ENCODE measurements at places on chromosomes 11 and 22. TPM values are rescaled to one million over a fixed set of nuclear protein-coding genes. Genes with fewer than 3 reads are reported as not detected.

DNA sequence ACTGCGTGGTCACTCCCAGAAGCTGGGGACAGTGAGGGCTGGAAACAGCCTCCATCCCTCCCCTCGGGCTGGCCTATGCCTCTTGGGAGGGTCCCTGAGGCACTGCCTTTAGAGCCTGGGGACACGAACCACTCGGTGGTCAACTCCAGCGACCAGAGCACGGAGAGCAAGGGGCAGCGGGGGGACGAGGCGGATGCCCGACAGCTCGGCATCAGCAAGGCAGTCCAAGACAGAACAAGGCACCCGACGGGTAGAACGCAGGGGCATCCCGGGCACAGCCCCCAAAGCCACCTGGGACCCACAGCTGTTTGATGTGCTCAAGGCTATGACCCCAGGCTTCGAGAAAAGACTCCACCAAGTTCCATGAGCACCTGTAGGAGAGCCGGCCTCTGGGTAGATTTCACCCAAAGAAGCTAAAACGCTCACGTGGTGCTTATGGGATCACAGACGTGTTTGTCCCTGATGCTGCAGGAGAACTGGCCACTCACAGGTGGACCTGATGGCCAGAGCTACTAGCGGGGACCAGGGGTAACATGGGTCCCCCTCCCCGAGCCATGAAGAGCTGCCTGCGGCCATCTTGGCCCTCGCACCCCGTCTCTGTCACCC lies 510 bp upstream of the LSP1 start:
- no peak for DNase-seq

The CHADL gene
- 3.8 TPM for polyA plus RNA-seq

The CASP1 gene
- 23.3 TPM for polyA plus RNA-seq

- no peak for DNase-seq
Observed at GRCh38 chr11:28793282-28793738, 685.1 kb downstream of the METTL15 start.

- peak; percentile 70 for DNase-seq
Observed at GRCh38 chr11:30879322-30880005, 293.3 kb upstream of the MPPED2 start.

DNA sequence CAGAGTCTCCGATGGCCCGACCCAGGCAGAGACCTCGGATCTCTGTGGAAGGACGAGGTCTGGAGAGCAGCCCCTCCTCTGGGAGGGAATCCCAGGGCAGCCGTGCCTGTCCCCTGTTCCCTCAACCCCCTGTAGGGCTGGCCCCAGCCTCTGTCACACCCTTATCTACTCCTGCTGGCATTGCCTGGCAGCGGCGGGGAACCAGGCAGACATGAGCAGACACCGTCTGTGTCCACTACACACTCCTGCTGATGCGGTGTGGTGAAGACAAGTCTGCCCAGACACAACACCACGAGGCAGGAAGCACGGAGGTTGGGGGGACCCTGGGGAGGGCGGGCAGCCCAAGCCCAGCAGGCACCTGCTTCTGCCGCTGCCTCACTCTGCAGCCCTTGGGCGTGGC lies 52.5 kb upstream of the A4GALT start:
- no peak for DNase-seq

- no peak for DNase-seq
Observed at GRCh38 chr11:33390944-33391892, 134.0 kb downstream of the HIPK3 start.

- DNase-seq: no peak
Observed at GRCh38 chr22:34102633-34103032, 182.4 kb upstream of the LARGE1 start.

DNA sequence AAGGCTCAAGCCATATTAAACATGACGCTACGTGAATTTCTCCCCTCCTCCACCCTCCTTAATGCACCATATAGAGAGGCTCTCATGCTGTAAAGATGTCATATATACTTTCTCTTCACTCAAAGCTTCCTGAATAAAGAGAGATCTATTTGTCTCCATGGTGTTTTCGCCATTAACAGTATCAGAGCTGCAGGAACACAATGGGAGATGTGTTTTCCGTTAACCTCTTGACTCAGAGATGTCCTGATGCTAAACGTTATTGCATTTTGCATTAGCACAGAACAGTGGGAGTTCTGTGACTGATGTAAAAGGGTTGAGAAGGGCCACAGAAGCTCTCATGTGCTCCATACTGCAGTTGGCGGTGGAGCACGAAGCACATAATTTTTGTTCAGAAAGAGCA lies 25.7 kb upstream of the BLID start:
- DNase-seq: no peak

DNA sequence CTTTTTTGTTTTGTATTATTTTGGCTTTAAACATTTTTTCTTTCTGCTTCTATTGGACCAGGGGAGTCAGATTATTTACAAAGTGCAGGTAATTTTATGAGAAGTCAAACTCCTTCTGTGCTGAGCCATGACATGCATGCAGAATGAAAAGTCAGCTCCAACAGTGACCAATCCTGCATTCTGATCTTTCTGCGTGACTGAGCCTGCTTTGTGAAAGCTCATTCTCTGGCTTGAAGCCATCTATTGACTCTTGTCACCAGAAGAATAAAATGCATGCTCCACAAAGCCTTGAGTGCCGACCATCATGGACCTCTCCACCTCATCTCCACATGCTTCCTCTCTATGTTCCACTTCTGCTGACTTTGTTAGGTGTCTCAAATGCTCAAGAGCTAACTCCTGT lies 50.2 kb downstream of the MIAT start:
- DNase-seq: no peak

The VWCE gene
- 0.94 TPM for polyA plus RNA-seq

DNA sequence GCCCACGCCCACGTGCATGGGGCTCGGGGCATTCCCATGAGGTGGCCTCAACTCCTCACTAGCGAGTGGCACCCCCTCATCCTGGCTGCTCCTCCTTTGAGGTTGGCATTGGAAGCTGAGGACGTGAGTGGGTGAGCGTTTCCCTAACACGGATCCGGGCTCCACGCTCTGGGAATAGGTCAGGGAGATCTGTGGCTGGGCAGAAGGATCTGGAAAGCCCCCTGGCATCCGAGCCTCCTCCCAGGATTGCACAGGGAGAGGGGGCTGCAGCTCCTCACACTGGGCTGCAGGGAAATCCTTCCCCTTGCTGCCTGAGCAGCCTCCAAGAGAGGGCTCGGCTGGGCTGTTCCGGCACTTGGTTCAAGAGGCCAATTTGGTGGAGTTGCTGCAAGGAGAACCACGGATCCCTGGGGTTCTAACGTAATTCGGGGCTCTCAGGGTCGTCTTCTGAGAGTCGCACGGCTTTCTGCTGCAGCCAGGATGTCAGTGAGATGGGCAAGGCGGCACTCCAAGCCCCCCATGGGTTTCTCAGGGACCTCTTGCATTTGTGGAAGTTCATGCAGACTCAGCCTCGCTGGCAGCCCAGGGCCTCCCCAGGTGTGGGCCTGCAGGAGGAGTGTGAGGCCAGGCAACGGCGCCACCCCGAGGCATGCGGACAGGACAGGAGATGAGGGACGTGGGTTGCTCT lies 1119.0 kb downstream of the BRD1 start:
- DNase-seq: no peak

The NXPE1 gene
- 0.05 TPM for polyA plus RNA-seq
